Activated naive CD8-positive, alpha-beta T cell treated with anti-CD3 and anti-CD28 coated beads, Interleukin-2, amount 50 U/mL, for 16 hours (primary cell): ENCODE measurements at places on chromosomes 13 and 19.

DNA sequence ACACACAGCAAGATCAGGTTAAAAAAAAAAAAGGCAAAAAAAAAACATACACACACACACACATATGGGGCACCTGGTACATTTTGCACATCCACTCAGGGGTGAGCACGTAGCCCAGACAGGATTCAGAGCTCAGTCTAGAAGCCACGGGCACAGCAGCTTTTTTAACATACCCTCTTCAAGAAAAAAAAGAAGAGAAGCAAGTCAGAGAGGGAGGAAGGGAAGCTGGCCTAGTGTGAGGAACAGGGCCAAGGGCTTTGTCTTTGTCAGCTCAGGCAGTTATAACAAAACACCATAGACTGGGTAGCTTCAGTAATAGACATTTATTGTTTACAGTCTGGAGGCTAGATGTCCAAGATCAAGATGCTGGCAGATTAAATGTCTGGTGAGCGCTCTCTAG lies 2.3 kb upstream of the TPM4 start:
- DNase-seq, result no peak

DNA sequence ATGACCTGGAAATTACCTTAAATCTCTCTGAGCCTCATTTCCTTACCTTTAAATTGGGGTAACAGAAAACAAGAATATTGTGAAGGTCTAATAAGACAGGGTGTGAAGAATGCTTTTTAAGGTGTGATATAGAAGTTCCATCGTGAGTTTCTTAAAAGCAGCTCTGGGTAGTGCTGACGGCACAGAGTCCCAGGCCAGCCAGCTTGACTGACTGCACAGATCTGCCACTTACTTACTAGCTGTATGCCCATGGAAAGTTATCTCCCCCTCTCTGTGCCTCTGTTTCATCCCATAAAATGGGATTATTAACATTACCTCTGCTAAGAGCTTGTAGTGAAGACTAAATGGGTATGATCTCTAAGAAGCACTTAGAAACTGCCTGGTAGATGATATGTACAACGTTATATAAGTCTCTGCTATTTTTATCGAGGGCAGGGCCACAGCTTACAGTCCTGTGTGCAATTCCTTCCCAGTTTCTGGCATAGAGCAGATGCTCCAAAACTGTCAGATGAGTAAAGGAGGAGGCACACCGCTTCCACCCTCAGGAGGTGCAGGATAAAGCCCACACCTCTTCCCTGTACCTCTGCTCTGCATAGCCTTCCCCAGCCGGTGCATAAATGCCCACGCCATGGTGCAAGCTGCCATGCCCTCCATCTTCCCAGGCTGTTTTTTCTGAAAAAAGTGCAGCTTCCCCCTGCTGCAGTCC lies 99.6 kb downstream of the MBNL2 start:
- DNase-seq, result no peak

DNA sequence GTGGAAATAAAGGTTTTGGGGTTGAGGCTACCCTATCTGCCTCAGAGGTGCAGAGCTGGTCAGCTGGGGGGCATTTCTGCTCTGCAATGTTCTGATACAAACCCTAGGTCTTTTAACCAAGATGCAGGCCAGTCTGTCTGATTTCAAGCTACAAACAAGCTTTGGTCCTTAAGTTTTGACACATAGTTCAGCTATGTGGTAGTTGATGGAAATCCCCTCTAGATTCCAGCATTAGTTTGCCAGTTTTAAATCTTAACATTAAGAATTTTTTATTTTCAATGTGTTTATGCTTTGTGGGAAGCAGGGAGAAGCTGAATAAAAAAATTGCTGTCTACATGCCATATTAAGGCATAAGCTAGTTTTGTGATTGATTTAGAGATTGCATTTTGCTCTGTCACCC lies 225.7 kb downstream of the LMO7 start:
- no peak for DNase-seq

DNA sequence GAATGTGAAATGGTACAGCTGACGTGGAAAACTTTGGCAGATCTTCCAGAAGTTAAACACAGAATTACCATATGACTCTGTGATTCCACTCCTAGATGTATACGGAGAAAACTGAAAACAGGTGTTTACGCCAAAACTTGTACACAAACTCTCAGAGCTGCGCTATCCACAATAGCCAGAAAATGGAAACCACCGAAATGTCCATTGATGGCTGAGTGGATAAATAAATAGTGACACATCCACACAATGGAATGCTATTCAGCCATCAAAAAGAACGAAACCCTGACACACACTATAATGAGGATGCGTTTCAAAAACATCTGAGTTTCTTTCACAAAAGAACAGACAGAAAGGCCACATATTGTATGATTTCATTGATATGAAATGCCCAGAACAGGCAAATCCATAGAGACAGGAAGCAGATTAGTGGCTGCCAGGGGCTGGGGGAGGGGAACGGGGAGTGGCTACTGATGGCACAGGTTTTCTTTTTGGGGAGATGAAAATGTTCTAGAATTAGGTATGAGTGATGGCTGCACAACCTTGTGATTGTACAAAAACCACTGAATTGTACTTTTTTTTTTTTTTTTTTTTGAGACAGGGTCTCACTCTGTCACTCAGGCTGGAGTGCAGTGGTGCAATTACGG lies 33.0 kb downstream of the IL12RB1 start:
- no peak for DNase-seq

DNA sequence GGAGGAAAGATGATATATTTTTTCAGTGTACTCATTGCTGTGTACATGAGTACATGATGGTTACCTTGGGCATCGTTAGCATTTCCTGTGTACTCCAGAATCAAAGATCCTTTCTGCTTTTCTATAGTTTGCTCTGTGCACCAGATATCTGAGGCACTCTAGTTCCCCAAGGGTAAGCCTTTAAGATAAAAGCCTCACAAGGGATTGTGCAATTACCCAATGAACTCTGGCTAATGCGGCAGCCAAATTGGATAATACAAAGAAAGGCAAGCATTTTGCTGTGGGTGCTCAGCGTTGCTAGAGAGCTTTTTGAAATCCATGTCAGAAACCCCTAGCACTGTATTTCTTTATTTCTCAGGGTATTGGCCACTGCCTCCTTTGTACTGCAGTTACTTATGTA lies 2.9 kb downstream of the CYSLTR2 start:
- DNase-seq, result no peak

DNA sequence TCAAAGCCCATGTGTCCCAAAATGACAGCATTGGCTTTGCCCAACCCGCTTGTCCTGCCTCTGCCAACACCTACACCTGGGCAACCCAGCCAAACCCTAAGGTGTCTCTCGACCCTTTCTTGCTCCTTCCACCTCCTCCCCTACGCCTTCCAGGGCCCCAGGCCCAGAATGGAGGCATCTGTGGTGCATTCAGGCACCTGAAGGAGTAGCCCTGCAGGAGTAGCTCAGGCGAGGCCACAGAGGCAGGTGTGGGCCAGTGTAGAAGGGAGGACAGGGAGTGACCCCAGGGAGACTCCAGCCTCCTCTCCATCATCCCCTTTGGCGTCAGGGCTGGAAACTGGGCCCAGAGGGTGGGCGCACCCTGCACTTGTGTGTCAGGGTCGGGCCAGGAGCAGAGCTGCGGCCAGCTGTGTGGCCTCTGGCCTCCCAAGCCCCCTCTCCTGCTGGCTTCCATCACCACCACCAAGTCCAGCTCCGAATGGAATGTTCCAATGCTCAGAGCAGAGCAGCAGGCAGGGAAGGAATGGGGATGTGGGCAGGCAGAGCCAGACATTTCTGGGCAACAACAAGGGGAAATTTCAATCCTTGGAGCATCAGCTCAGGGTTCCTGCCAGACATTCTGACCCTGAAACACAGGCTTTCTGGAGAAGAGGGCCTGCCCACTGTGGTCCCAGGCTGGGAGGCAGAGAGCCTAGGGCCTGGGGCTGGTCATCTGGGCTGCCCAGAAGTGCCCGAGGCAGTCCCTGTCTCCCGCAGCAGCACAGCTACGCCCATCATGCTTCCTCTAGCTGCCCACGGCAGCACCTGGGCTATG lies 16.4 kb downstream of the PLEKHF1 start:
- no peak for DNase-seq

GRCh38 chr19:412356-413355 lies 3.7 kb upstream of the C2CD4C start:
- DNase-seq, result no peak

DNA sequence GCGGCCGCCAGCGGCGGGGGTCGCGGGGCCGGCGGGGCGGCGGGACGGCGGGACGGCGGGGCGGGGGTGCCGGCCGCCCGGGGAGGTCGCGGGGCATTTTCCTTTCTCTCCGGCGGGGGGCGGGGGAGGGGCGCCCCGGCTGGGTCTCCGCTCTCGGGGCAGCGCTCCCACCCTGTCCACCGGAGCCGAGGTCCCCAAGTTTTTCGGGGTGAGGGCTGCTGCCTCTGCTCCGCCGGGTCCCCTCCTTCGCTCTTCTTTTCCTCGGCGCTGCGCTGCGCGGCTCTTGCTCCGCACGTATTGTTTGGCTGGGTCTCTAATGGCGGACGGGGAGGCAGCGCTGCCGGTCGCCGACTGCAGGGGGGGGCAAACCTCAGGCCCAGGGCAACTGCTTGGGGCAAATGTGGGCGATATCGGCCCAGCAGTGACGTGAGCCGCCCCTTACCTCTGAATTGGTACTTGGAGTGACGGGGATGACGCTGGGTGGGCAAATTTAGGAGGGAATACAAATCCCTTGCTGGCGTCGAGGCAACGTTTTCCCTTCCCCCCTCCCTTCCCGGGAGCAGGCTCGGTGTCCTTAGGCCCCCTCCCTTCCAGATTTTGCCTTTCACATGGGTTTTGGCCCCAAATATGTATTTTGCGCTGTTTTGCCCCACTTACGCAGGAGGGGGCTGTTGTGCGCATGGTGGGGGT lies 759 bp downstream of the ZMYM2 start:
- DNase-seq, result peak; percentile 25

GRCh38 chr19:55119053-55119452 lies 1.6 kb upstream of the PPP1R12C start:
- DNase-seq, result no peak

GRCh38 chr19:52274191-52274590 lies 4.8 kb downstream of the ZNF766 start:
- DNase-seq, result no peak

- no peak for DNase-seq
Observed at GRCh38 chr13:97234742-97235141, 12.6 kb downstream of the MBNL2 start.

DNA sequence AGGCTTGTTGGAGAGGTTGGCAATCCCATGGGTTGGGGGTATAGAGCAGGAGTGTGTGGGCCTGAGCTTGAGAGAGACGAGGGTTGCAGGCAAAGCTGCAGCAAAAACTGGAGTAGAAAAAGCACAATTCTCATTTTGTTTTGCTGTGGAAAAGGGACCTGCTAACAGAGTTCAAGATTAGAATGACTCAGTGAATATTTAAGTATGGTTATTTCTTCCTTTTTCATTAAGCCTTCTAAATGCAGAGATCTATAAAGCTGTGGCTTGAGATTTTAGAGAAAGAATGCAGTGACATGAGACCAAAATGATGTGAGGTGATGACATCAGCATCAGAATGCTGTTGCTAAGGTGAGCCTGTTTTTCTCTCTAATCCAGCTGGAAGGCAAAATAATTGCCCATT lies 10.8 kb upstream of the MBNL2 start:
- DNase-seq, result no peak

GRCh38 chr13:110269509-110270185 lies 37.3 kb downstream of the COL4A1 start:
- DNase-seq, result no peak

DNA sequence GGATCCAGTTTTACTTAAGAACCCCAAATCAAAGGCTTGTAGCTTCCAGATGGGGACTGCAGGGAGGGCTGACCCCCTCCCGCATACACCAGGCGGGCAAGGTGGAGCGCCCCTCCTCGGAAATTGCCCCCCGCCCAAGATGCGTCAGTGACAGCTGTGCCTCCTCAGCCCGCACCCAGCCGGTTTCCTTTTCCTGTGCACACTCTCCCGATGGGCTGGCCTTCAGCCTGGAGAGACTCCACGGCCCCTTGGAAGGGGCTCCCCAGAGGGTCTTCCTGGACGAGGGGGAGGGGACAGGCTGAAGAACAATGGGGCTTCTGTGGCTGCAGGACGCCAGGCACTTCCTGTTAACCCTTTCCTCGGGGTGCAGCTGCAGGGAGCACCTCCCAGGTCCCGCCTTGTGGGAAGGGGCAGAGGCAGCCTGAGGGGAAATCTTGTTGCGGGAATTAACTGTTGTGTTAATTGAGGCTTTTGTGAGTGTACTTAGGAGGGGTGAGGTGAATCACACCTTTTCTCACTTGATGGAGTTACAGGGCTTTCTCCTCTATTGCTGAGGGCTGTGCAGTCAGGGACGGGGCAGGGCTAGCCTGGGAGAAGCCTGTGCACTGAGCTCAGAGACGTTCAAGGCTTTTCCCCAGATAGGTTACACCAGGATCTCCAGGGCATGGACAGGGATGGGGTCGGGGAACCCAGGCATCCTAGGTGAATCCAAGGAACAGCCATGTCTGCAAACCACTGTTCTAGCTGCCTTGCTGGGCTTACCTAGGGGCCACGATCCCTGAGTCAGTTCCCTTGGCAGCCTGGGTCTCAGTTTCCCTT lies 14.3 kb downstream of the IER2 start:
- DNase-seq, result no peak

DNA sequence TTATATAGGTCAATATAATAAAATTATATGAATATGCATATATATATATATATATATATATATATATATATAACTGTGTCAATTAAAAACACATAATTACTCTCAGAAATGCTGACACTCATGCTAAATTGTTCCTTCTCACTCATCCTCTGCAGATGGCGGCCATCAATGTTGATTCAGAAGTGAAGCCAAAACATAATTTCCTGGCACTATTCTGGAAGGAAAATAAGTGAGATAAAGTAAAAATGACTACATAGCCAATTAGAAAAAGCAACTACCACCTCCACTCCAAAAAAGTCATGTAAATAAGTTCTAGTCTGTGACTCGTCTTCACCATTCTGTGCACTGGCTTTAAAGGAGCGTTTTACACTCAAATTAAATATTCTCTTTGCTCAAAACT lies 423.3 kb downstream of the EFNB2 start:
- no peak for DNase-seq

GRCh38 chr13:24216176-24216575 lies 55.7 kb downstream of the SPATA13 start:
- DNase-seq, result no peak

DNA sequence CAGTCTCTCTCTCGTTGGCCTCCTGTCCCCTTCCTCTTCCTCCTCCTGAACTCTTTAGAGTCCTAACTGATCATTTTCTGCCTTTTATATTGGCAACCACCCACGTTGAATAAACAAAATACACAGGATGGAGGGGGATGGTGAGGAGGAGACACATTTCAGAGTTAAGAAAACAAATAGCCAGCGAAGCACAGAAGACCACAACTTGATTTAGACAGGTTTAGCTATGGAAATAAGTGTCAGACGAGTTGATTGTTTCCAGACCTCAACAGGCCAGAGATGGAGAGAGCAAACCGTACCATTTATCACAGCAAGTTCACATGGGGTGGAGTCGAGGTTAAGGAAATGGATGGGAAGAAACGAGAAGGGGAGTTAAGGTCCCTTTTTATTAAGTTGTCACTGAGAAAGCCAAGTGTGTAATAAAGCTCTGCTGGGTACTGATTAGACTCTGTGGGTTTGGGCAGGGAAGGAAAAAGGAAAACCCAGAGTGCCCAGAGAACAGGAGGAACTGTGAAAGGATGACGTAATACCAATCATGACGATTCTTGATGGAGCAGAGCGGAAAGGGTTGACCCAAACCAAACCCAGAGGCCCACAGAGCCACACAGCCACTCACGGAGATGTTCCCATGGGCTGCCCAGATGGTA lies 11.1 kb upstream of the SERP2 start:
- no peak for DNase-seq
